Activated CD8-positive, alpha-beta T cell treated with anti-CD3 and anti-CD28 coated beads for 36 hours (primary cell): ENCODE measurements at places on chromosomes 3 and 15. TPM values are rescaled to one million over a fixed set of nuclear protein-coding genes. Genes with fewer than 3 reads are reported as not detected.

THPO gene
- total RNA-seq: not detected

ACKR4 gene
- total RNA-seq: not detected

ATP6V1A gene
- 40.7 TPM for total RNA-seq

GRCh38 chr15:69253156-69253555, 45.6 kb upstream of the PAQR5 start:
- DNase-seq: no peak

DNA sequence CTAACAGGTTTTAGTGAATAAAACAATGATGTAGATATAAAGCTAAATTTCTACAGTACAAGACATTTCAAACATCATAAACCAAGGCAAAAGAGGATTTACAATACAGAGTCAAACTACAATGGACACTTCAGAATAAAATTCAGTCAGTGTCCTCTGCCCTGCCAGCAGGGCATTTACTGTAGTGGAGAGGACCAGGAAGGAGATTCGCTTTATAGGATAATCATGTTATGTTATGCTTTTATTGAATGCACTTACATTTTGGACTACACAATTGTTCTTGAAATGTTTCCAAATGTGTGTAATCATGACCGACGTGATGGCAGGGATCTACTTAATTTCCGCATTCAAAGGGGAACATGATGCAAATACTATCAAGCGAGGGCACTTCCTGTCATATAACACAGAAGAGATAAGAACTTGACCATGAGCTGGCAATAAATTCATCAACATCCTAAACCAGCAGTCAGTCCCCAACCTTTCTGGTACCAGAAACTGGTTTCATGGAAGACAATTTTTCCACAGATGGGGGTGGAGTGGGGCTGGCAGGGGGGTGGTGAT, 925.6 kb downstream of the FHIT start:
- no peak for DNase-seq

GRCh38 chr3:32414522-32415202, 23.0 kb downstream of the CMTM7 start:
- peak; percentile 67 for DNase-seq

GRCh38 chr3:54905261-54905888, 22.5 kb downstream of the LRTM1 start:
- no peak for DNase-seq

- DNase-seq: no peak
Measured at GRCh38 chr3:9229325-9229724, 20.1 kb downstream of the SRGAP3 start.

DNA sequence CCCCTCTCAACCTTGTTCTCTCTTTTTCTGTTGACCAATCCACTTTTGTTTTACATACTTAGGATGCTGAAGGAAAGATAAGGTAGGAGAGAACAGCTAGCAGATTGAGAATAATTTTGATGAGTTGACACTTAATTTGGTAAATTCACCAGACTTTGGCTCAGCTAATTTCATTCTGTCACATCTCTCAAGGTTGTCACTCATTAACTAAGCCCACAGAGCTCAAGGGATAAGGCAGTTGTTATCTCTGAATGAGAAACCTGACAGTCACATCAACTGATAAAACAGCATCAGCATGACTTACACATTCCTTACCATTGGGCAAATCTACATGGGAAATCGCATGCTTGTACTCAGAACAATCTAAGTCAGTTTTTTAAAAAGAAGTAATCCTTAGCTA, 591.4 kb downstream of the NLGN1 start:
- DNase-seq: no peak

DNA sequence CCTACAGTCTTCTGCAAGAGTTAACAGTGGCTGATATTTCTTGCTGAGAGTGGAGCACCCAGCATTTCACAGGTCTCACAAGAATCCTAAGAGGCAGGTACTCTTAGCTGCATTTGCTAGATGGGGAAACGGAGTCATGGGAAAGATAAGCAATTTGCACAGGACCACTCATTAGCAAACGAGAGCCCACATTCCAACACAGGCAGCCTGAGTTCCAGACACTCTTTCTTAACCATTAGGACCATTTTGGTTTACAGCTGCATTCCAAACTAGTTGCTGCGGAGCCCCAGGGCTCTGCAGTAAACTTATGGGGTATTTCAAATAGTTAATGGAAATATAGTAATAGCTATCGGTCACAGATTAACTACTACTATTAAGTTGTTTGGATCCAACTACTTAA, 42.5 kb downstream of the LYZL4 start:
- DNase-seq: no peak

GRCh38 chr3:49339581-49339940, 292 bp downstream of the USP4 start:
- DNase-seq: no peak

GRCh38 chr3:13452490-13453335, 27.4 kb upstream of the HDAC11 start:
- peak; percentile 61 for DNase-seq
